NCI-H774 (cell line): ENCODE measurements at places on chromosomes 5 and 9.

DNA sequence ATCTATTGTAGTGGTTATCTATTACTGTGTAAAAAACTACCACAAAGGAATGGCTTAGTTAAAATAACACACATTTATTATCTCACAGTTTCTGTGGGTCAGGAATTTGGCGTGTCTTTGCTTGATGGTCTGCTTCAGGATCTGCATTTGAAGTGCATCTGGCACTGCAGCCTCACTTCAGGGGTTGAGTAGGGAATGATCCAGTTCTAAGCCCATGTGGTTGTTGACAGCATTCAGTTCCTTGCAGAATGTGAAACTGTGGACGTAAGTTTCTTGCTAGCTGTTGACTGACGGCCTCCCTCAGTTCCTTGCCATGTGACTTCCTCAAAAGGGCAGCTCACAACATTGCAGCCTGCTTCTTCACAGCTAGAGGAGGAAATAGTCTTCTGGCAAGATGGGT, 2.1 kb upstream of the OGN start:
- no peak for DNase-seq

DNA sequence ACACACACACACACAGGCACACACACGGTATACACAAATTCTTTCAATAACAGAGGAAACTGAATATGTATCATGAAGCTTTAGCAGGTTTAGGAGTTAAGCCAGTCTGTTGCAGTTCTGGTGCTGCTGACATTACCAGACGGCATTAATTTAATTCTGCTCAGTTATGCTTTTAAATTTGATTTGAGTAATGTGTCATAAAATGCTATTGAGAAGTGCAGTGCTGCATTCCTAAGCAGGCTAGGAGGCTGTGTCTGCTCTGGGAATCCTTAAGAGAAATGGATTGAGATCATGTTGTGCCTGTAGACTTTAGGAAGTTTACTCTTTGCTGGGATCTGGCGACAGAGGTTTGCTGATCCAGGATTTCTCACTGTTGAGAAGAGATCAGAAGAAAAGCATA, 733.8 kb downstream of the BRINP1 start:
- no peak for DNase-seq

DNA sequence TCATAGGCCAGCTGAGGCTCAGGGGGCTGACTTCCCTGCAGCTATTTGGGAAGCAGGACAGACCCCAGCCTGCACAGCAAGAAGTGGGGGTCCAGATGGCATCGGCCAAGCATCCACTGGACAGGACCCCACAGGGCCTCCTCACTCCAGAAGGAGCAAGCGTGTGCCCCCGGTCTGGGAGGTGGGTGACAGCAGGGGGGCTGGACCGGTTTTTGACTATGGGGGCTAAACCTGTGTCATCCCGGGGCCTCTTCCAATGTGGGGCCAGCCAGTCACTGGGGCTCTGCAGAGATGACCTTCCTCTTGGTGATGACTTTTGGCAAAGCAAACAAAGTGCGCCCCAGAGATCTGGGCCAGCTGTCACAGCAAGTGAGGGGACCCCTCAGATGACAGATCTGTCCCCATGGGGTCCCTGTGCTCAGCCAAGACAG, 163.9 kb downstream of the OLFM1 start:
- no peak for DNase-seq

- no peak for DNase-seq
These were observed 143.7 kb downstream of the ARHGAP26 start for GRCh38 chr5:142913728-142914338.

DNA sequence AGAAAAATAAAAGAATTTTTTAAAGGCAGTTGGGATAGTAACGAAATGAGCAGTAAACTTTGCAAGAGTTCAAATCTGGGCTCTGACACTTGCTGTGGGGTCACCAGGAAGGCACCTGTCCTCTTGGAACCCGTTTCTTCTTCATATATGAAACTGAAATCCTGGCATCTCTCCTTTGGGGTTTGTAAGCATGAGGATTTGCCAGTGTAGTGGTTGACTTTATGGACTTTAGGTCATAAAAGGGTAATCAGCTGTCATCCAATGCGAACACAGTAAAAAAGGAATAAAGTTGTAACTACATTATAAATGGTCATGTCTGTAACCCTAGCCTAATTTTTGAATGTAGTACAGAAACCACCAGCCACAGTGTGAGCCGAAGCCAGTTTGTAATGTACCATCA, 1.3 kb downstream of the RAB14 start:
- no peak for DNase-seq

GRCh38 chr9:128138001-128138400, 10.5 kb upstream of the PTGES2 start:
- DNase-seq: no peak

DNA sequence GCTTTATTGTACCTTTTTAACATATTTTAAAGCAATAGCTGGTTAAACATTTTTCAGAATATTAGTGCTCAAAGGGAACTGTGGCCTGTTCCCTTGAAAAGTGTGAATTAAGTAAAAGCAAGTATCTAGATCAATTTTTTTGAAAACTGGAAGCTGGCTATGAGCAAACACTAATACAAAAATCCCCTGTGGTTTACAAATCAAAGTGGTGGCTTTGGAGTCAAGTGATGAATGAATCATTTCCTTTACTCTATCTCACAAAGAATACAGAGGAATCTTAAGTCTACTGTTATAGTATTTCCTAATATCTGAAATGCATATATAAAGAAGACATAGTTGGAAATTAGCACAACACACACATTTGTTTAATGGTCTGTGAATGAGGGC, 212.4 kb upstream of the C9orf72 start:
- no peak for DNase-seq
